ENCODE measurements at places on chromosomes 4 and X.

DNA sequence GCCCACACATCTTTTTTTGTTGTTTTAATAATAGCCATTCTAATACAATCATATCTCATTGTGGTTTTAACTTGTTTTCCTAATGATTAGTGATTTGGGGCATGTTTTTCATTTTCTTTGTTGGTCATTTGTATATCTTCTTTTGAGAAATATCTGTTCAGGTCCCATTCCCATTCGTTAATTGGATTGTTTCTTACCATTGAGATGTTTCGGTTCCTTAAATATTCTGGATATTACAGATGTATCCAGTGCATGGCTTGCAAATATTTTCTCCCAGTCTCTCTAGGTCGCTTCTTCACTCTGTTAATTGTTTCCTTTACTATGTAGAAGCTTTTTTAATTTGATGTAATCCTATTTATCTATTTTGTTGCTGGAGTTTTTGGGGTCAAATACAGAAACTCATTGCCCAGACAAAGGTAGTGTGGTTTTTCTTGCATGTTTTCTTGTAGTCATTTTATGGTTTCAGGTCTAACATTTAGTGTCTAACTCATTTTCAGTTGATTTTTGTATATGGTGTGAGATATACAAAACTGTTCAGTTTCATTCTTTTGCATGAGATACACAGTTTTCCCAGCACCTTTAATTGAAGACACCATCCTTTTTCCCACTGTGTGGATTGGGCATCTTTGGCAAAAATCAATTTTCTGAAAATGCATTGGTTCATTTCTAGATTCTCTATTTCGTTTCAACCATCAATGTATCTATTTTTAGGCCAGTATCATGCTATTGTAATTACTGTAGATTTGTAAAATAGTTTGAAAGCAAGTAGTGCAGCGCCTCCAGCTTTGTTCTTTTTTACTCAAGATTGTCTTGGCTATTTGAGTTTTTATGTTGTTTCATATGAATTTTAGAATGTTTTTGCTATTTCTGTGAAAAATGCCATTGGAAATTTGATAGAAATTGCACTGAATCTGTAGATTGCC is 195.9 kb downstream of the SCFD2 start:
- no peak for DNase-seq

DNA sequence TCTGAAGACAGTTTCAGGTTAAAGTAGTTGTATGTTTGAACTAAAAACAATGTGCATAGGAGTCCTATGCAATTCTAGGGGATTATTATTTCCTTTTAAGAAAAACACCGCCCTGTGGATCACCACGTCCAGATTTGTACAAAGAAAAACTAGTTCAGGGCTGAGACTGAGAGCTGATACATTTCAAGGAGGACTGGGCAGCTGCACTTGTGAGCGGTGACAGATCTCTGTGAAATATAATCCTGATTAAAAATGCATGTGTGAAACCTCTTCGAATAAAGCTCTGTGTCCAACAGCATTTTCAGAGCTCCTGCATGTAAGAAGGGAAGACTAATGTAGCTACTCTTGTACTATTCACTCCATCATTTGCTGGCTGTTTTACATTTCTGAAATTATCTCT is 365.8 kb upstream of the PITX2 start:
- no peak for DNase-seq

DNA sequence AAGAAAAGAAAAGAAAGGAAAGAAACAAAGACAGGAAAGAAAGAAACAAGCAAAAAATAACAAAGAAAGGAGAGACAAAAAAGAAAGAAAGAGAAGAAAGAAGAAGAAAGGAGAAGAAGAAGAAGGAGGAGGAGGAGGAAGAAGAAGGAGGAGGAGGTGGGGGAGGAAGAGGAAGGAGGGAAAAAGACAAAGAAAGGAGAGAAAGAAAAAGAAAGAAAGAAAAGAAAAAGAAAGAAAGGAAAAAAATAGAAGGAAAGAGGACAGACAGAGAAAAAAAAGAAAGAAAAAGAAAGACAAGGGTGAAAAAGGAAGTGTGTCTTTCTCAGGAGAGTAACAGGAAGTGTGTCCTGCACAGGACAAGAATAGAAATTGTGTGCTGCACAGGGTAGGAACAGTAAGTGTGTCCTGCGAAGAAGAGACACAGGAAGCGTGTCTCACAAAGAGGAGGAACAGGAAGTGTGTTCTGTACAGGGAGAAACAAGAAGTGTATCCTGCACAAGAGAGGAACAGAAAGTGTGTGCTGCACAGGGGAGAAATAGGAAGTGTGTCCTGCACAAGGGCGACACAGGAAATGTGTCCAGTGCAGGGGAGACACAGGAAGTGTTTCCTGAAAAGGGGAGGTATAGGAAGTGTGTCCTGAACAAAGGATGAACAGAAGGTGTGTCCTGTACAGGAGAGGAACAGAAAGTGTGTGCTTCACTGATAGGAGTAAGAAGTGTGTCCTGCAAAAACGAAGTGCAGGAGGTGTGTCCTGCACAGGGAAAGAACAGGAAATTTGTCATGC is 101.2 kb downstream of the ARSF start:
- no peak for DNase-seq

DNA sequence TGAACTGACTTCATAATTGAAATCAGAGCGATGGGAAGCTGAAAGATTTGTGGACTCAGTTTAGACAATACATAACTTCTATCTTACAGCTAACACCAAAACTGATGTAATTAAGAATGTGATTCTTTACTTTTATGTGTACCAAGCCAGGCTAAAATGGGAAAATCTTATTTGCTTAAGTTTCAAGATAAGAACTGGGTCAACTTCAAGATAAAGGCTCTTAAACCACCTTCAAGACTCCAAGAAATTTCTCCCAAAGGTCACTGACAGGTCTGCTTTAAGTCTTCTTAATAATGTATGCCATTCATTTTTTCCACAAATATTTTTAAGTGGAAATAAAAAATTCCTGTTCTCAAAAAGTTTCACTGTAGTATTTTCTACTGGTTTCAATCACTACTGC is 55.5 kb downstream of the DDX60 start:
- DNase-seq, result no peak

DNA sequence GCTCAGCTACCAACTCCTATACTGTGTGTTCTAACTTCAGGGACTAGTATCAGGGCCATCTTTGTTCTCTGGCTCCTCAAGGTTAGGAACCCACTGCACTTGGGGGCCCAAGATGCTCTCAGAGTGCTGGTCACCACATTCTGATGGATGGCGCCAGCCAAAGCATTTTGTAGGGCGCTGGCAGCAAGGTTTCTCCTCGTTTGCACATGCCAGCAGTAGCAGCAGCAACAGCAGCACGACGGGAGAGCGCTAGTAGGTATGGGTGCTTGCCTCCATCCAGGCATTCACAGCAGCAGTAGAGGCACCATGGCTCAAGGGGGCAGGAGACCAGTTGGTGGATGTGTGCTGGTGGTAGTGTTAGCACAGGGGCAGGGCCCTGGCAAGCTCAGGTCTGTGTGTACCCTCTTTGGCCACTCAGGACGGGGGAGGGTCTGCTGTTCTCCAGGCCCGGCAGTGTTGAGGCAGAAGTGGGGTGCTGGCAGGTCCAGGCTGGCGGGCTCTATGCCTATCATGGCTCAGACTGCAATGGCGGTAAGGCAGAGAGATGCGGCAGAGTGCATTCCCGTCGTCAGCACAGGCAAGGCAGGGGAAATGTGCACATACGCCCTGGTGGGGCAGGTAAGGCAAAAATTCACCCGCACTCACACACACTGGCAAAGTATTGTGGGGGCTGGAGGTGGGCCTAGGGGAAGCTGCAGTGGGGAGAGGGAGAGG is 56.6 kb downstream of the SERPINA7 start:
- DNase-seq, result no peak

DNA sequence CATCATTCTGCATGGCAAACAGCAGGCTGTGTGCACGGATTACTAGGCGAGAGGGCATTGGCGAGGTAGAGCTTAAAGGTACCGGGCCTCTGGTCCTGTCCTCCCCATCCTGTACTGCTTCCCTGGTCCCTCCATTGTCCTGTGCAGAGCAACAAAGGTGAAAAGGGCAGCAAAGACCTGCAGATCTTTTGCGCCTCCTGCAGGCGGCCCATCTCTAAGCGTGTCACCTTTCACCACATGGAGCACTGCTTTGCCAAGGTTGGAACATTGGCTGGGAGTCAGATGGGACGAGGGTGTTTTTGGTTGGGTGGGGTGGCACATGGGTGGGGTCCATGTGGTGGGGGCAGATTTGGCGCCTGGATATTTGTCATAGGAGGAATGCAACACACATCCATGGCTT is 64.7 kb upstream of the UXT start:
- DNase-seq, result no peak

- DNase-seq, result no peak
These were observed 940.3 kb upstream of the LCORL start for GRCh38 chr4:18961879-18962278.

- DNase-seq, result no peak
These were observed 42.5 kb upstream of the C1GALT1C1 start for GRCh38 chrX:120672389-120672788.

GRCh38 chr4:22802876-22803275 is 110.1 kb downstream of the GBA3 start:
- DNase-seq, result no peak

DNA sequence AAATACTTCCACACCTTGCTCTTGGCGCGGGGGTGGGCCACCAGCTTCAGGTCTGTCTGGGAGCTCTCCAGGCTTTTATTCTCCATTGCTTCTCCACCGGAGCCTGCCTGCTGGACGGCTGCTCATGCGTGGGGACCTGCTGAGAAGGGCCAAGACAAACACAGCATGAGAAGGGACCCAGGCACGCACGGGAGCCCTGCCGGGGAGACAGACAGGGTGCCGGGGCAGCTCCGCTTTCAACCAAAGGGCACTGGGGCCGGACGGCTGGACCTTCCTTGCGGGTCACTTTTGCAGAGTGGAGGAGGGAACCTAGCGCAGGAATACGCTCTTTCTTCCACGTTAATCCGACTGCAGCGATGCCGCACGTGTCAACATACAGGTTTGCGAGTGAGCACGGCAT is 10.1 kb downstream of the DHRSX start:
- DNase-seq, result no peak

- no peak for DNase-seq
These were observed 5.4 kb upstream of the DUSP9 start for GRCh38 chrX:153641627-153642026.

All from activated CD4-positive, alpha-beta T cell treated with anti-CD3 and anti-CD28 coated beads, Interleukin-2, amount 50 U/mL, for 4 hours (primary cell).